ENCODE measurements at places on chromosomes 3 and 15. TPM values are rescaled to one million over a fixed set of nuclear protein-coding genes. Genes with fewer than 3 reads are reported as not detected.

GRAMD2A gene
- 2.5 TPM for polyA plus RNA-seq

SEMA3G gene
- polyA plus RNA-seq, result 13.2 TPM

PLS1 gene
- polyA plus RNA-seq, result 1.0 TPM

SI gene
- polyA plus RNA-seq, result not detected

PIK3CA gene
- 24.0 TPM for polyA plus RNA-seq

GOLGA8K gene
- 1.7 TPM for polyA plus RNA-seq

FXR1 gene
- 644 TPM for polyA plus RNA-seq

PROK2 gene
- polyA plus RNA-seq, result 1.3 TPM

CERS3 gene
- polyA plus RNA-seq, result 0.50 TPM

PSMD6 gene
- polyA plus RNA-seq, result 78.3 TPM

SPINK8 gene
- not detected for polyA plus RNA-seq

ATP13A4 gene
- polyA plus RNA-seq, result 0.67 TPM

CCDC13 gene
- polyA plus RNA-seq, result 0.76 TPM

CPN2 gene
- not detected for polyA plus RNA-seq

CDCP1 gene
- 0.19 TPM for polyA plus RNA-seq

PLSCR4 gene
- polyA plus RNA-seq, result 18.7 TPM

SLC28A2 gene
- 0.31 TPM for polyA plus RNA-seq

IL5RA gene
- 0.46 TPM for polyA plus RNA-seq

SMCO1 gene
- 2.0 TPM for polyA plus RNA-seq

Data from muscle of back (tissue), 13 donors.